ENCODE measurements at places on chromosomes 4 and X. TPM values are rescaled to one million over a fixed set of nuclear protein-coding genes. Genes with fewer than 3 reads are reported as not detected.

Gene PRRG3
- not detected for total RNA-seq

GRCh38 chr4:8229331-8229975, 30.4 kb downstream of the SH3TC1 start:
- no peak for DNase-seq
- peaks cover 9% of the 10 kb centered on the region for H3K4me1 ChIP-seq
- H3K36me3 ChIP-seq: no peaks in the 10 kb centered on the region
- no peak overlapping the region for H3K4me3 ChIP-seq

- H3K27me3 ChIP-seq: no peaks in the 10 kb centered on the region
- no peak overlapping the region for H3K4me3 ChIP-seq
- no peaks in the 10 kb centered on the region for H3K4me1 ChIP-seq
- no peaks in the 10 kb centered on the region for H3K36me3 ChIP-seq
- no peak overlapping the region for H3K27ac ChIP-seq
Measured at GRCh38 chrX:43586830-43587229, 69.3 kb upstream of the MAOA start.

Gene C1QTNF7
- not detected for total RNA-seq

DNA sequence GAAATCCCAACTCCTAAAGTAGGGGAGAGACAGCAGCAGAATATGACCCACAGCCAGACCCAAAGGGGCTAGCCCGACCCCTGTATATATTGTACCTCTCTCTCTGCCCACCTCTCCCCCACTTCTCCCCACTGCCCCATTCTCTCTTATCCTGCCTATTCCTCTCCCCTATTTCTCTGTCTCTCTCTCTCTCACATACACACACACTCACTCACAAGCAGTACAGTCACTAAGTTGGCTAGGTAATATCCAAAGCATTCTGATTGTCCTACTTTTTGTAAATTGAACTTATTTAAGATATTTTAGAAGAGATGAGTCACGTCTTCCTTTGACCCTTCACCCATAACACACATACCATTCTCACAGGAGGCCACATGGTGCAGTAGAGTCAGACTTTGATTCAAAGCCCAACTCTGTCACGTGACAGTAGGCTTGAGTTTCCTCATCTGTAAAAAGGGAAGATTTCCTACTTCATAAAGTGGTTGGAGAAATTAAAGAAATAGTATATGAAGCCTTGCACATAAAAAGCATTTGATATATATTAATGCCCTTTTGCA, 29.5 kb downstream of the SRPX2 start:
- no peaks in the 10 kb centered on the region for H3K27me3 ChIP-seq
- H3K27ac ChIP-seq: peak overlapping the region; percentile 84
- H3K36me3 ChIP-seq: peaks cover 6% of the 10 kb centered on the region
- peaks cover 57% of the 10 kb centered on the region for H3K4me1 ChIP-seq
- H3K4me3 ChIP-seq: peak overlapping the region; percentile 29
- DNase-seq: peak; percentile 67

DNA sequence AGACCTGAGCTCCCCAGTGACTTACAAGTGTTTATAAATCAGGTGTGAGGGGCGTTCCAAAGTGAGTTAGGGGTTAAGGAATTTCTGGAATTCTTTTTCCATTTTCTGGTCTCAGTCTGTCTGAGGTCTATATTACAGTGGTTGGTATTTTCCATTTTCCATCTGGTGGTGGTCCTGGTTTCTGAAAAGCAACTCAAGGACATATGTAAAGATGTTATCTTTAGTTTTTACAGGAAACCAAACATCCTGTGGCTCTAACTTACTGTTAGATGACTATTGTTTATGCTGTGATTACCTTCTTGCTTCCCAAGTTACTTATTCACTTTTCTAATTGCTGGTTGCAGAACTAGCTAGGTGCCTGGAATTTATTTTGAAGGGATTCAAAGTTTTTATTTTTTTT, 53.5 kb upstream of the IL21 start:
- H3K27me3 ChIP-seq: peaks cover 3% of the 10 kb centered on the region
- H3K4me3 ChIP-seq: no peak overlapping the region
- peaks cover 14% of the 10 kb centered on the region for H3K36me3 ChIP-seq
- peaks cover 33% of the 10 kb centered on the region for H3K4me1 ChIP-seq

Gene GPR82
- total RNA-seq: not detected

DNA sequence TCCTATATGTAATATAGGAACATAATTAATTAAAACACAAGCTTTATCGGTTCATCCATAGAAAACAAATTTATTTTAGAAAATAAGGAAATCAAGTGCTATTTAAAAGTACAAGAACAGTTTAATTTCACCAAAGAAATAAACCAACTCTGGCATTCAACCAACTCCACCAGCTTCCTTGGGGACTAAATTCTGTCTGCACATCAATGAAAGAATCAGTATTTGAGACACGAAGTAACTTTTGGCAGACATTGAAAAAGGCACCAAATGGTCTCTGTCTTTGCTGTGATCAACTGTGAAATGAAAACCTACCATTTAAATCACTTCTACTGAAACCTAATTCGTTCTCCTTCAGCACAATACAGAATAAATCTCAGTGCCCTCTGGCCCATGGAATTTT, 719.7 kb upstream of the GRIA3 start:
- H3K27me3 ChIP-seq: no peaks in the 10 kb centered on the region
- H3K27ac ChIP-seq: no peak overlapping the region
- H3K36me3 ChIP-seq: peaks cover 5% of the 10 kb centered on the region
- no peak for DNase-seq

DNA sequence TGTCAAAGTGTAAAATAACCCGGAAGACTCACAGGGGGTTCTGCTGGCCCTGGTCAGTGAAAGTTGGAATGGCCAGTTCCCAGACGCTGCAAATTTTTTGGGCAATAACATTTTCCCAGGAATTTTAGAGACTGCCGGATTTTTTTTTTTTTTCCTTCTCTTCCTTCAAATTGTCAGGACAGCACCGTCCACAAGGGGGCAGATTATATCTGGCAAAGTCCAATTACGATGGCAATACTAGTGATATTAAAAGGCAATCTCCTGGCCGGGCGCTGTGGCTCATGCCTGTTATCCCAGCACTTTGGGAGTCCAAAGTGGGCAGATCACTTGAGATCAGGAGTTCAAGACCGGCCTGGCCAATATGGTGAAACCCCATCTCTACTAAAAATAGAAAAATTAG, 20.5 kb downstream of the SLC25A5 start:
- no peak overlapping the region for H3K4me3 ChIP-seq
- no peaks in the 10 kb centered on the region for H3K36me3 ChIP-seq
- peak; percentile 38 for DNase-seq
- peaks cover 4% of the 10 kb centered on the region for H3K27me3 ChIP-seq
- no peak overlapping the region for H3K27ac ChIP-seq

Gene BCLAF3
- total RNA-seq: 3.7 TPM

GRCh38 chr4:81786063-81786763, 314.5 kb upstream of the RASGEF1B start:
- DNase-seq: no peak
- H3K4me1 ChIP-seq: no peaks in the 10 kb centered on the region
- no peak overlapping the region for H3K4me3 ChIP-seq

GRCh38 chr4:75042601-75043208, 109.8 kb downstream of the PARM1 start:
- no peak overlapping the region for H3K27ac ChIP-seq
- no peak overlapping the region for H3K4me3 ChIP-seq
- H3K27me3 ChIP-seq: 0 out of 2 replicates have a peak, but pooled peaks cover 2% of the 10 kb centered on the region
- H3K36me3 ChIP-seq: no peaks in the 10 kb centered on the region

DNA sequence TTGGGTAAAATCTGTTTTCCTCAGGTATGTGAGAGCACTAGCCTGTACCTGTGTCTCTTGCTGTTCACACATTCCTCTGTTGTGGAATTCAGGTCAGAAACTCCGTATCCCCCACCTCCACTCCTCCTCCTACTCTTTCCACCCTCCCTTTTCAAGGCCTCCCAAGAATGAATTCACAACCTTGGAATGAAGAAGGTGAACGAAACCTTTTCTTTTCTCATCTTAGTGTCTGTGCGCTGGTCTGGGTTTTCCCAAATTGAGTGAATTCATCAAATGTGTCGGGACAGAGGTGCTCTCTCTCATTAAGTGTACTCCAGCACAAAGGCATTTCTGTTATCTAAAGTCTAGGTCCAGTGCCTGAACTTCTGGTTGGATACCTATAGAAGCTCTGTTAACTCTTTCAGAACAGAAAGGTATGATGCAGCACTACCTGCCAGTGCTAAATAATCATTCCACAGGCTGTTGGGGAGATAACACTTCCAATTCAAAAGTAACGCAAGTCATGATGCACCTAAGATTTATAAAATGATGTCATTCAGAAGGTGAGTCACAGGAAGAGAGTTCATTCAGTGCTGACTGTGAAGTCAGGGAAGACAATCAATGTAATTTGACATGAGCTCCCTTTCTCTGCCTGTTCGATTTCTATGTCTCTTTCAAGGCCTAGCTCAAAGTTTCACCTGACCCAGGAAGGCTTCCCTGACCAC, 41.9 kb downstream of the COL4A6 start:
- no peaks in the 10 kb centered on the region for H3K27me3 ChIP-seq
- H3K27ac ChIP-seq: peak overlapping the region; percentile 62
- H3K4me1 ChIP-seq: peaks cover 45% of the 10 kb centered on the region
- H3K4me3 ChIP-seq: no peak overlapping the region
- peak; percentile 0 for DNase-seq

DNA sequence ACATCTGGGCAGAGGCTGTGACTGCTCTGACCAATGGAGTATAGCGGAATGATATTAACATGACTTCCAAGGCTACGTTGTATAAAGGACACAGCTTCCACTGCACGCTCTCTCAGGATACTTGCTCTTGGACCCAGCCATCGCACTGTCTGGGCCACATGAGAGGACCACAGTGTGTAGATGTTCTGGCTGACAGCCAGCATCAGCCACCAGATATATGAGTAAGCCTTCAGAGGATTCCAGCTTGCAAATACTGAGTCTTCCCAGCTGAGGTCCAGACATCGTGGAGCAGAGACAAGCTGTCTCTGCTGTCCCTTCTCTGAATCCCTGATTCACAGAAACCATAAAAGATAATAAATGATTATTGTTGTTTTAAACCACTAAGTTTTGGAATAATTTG, 146.8 kb upstream of the USP9X start:
- no peak overlapping the region for H3K4me3 ChIP-seq
- peak; percentile 30 for DNase-seq
- no peak overlapping the region for H3K27ac ChIP-seq

- H3K4me3 ChIP-seq: no peak overlapping the region
- no peak for DNase-seq
- peak overlapping the region; percentile 70 for H3K27ac ChIP-seq
- H3K27me3 ChIP-seq: no peaks in the 10 kb centered on the region
- H3K4me1 ChIP-seq: peaks cover 91% of the 10 kb centered on the region
Measured at GRCh38 chr4:13903901-13904300, 276.4 kb upstream of the BOD1L1 start.

- H3K4me3 ChIP-seq: no peak overlapping the region
- H3K27ac ChIP-seq: no peak overlapping the region
- H3K4me1 ChIP-seq: no peaks in the 10 kb centered on the region
- DNase-seq: no peak
- no peaks in the 10 kb centered on the region for H3K27me3 ChIP-seq
- no peaks in the 10 kb centered on the region for H3K36me3 ChIP-seq
Measured at GRCh38 chr4:69838977-69839376, 21.0 kb downstream of the SULT1E1 start.

DNA sequence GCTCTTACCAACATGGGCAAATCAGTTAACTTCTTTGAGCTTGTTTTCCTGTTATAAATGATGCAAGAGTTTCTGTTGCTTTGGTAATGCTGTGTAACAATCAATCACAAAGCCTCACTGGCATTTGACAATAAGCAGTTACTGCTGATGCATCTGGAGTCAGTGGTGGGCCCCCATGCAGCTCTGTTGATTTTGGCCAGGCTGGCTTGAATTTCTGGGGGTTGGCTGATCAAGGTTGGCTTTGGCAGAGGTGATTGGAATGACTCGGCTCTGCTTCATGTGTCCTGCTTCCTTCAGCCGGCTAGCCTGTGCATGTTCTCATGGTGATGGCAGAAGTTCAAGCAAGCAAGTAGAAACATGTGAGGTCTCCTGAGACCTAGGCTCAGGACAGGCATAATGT, 90.4 kb downstream of the PHEX start:
- no peaks in the 10 kb centered on the region for H3K27me3 ChIP-seq
- H3K36me3 ChIP-seq: no peaks in the 10 kb centered on the region
- H3K27ac ChIP-seq: no peak overlapping the region
- no peak overlapping the region for H3K4me3 ChIP-seq
- H3K4me1 ChIP-seq: peaks cover 11% of the 10 kb centered on the region
- DNase-seq: peak; percentile 38

Gene POLN
- total RNA-seq: 3.9 TPM

GRCh38 chrX:39439906-39440798, 638.9 kb downstream of the MID1IP1 start:
- no peak overlapping the region for H3K4me3 ChIP-seq
- peaks cover 4% of the 10 kb centered on the region for H3K27me3 ChIP-seq
- DNase-seq: no peak
- peaks cover 5% of the 10 kb centered on the region for H3K36me3 ChIP-seq

DNA sequence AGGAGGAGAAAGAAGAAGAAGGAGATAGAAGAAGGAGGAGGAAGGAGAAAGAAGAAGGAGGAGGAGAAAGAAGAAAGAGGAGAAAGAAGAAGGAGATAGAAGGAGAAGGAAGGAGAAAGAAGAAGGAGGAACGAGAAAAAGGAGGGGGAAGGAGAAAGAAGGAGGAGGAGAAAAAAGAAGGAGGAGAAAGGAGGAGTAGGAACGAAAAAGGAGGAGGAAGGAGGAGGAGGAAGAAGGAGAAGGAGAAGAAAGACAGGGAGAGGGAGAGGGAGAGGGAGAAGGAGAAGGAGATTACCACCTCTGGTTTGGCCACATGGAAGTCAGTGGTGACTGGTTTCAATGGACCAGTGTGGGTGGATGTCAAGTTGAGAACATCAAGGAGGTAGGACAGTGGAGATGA, 50.0 kb upstream of the VEGFD start:
- DNase-seq: no peak
- H3K4me1 ChIP-seq: peaks cover 10% of the 10 kb centered on the region
- no peaks in the 10 kb centered on the region for H3K36me3 ChIP-seq
- H3K27ac ChIP-seq: no peak overlapping the region

DNA sequence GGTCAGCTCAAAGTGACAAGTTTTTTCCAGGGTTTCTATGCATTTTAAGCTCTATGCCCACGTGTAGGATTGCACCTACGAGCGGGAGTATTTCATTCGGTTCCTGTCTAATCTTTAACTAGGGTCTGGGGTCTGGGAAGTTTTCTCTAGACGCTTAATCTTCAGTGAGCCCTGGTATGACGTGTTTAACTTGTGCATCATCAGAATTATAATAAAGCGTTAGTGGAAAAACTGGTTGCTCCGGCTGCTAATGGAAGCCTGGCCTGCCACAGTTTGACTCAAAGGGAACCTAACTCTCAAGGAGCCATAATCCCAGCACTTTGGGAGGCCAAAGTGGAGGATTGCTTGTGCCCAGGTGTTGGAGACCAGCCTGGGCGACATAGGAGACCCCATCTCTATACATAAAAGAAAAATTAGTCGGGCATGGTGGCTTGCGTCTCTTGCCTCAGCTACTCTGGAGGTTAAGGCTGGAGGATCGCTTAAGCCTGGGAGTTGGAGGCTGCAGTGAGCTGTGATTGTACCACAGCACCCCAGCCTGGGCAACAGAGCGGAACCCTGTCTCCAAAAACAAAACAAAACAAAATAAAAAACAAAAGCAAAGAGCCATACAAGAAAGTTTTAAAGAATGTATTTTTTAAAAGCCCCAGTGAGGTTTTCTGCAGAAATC, 30.2 kb downstream of the ARSD start:
- no peak for DNase-seq
- peaks cover 5% of the 10 kb centered on the region for H3K27me3 ChIP-seq
- H3K36me3 ChIP-seq: no peaks in the 10 kb centered on the region
- peaks cover 5% of the 10 kb centered on the region for H3K4me1 ChIP-seq

GRCh38 chrX:50618788-50619558, 148.3 kb upstream of the DGKK start:
- H3K4me1 ChIP-seq: no peaks in the 10 kb centered on the region
- H3K36me3 ChIP-seq: no peaks in the 10 kb centered on the region
- no peaks in the 10 kb centered on the region for H3K27me3 ChIP-seq
- no peak overlapping the region for H3K27ac ChIP-seq

All from HFFc6 (cell line).